ENCODE measurements at places on chromosomes 5 and 9. TPM values are rescaled to one million over a fixed set of nuclear protein-coding genes. Genes with fewer than 3 reads are reported as not detected.

The DCTN4 gene
- 69.3 TPM for total RNA-seq

The EGFL7 gene
- 4.5 TPM for total RNA-seq

The ZNG1E gene
- 28.9 TPM for total RNA-seq

The CENPK gene
- 7.0 TPM for total RNA-seq

The EMB gene
- total RNA-seq = 6.8 TPM

The SLCO6A1 gene
- not detected for total RNA-seq

The WDR38 gene
- total RNA-seq = not detected

The LIX1 gene
- not detected for total RNA-seq

The EGR1 gene
- total RNA-seq = 0.97 TPM

The CXCL14 gene
- 2.1 TPM for total RNA-seq

The C6 gene
- total RNA-seq = not detected

The PCDHB7 gene
- total RNA-seq = 2.1 TPM

The SNCB gene
- not detected for total RNA-seq

The KCNIP1 gene
- 0.16 TPM for total RNA-seq

The LPAR1 gene
- total RNA-seq = 155 TPM

Measured in hair follicle dermal papilla cell (primary cell).